ENCODE measurements at places on chromosomes 16 and 17.

DNA sequence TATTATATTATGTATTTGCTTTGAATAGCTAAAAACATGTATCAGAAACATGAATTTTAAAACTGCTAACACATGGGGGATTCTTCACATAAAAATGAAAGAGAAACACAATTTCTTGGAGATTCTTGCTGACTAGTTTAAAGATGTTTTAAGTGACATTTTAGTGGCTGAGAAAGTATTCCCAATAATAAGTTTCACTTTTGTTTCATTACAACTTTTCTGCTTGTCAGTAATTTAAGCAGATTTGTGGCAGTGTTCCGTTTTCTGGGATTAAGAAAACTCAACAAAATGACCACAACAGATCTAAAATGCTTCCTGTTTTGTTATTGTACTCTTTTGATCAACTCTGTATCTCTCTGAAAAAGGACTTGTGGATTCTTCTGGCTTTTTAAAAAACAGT, 75.9 kb downstream of the NLK start:
- peak; percentile 50 for DNase-seq

DNA sequence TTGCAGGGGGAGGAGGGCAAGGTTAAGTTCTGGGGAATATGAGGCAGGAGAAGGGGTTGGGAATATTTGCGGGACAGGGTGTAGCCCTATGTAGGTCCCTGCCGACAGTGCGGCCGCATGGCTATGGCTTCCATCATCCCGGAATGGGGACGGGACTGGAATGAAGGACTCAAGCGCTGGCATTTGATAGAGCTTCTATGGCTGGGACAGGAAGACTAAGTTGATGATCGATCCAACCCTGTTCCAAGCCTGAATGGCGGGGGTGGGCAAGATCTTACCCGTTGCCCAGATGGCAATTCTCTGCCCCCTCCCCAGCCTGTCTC, 47.1 kb downstream of the SRCIN1 start:
- DNase-seq = no peak

GRCh38 chr16:85485379-85485778, 127.7 kb upstream of the GSE1 start:
- no peak for DNase-seq

GRCh38 chr17:8337802-8338752, 1.6 kb upstream of the ODF4 start:
- DNase-seq = peak; percentile 81

DNA sequence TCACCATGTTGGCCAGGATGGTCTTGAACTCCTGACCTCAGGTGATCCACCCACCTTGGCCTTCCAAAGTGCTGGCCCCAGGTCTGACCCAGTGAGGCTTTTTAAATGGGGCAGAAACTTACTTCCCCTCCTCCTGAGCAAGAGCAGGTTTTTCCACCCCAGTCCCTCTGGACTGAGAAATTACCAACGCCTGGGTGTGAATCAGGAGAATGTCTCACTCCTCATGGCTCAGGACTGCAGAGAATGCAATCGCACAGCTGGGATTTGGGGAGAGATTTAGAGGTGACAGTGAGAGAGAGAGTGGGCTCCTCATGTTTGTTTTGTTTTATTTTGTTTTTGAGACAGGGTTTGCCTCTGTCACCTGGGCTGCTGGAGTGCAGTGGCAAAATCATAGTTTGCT, 203.6 kb downstream of the RAB11FIP4 start:
- DNase-seq = no peak

GRCh38 chr17:35761601-35762000, 914 bp downstream of the C17orf50 start:
- DNase-seq = no peak

GRCh38 chr17:65495122-65496055, 66.1 kb downstream of the AXIN2 start:
- peak; percentile 2 for DNase-seq

- DNase-seq = no peak
These were observed 14.1 kb downstream of the UTS2R start for GRCh38 chr17:82385559-82386254.

- no peak for DNase-seq
These were observed 471.4 kb upstream of the RBFOX1 start for GRCh38 chr16:6861135-6861814.

GRCh38 chr16:66572356-66572755, 6.1 kb downstream of the CMTM1 start:
- DNase-seq = peak; percentile 37

- no peak for DNase-seq
These were observed 44.4 kb upstream of the ATP2A3 start for GRCh38 chr17:4008441-4009185.

- no peak for DNase-seq
These were observed 7.6 kb downstream of the PITPNM3 start for GRCh38 chr17:6548578-6549330.

DNA sequence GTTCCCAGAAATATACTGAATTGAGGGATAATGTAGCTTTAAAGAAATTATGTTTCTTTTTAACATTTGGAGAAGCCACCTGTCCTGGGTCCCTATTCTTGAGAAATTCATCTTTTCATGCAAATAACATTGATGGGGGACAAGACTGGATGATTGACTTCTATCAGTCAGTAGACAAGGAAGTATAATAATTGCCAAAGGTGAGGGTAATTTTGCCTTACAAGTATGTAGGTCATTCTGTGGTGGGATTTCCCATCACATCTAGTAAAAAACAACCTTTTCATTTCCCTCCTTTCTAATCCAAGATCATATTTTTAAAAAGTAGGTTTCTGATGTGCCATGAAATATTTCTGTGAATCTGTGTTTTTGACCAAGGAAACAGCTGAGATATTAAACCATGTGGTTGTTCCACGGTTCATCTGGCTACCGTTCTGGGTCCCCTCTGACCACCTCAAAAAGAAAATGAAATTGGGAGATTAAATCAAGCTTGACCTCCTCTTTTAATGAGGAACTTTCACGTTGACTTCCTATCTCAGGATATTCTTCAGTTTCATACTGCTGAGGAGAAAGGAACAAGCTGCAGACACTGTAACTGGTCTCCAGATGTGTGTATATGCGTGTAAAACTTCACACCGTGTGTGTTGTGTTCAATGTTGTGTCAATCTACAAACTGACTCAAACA, 138.6 kb downstream of the MAP2K6 start:
- DNase-seq = no peak

GRCh38 chr16:53515259-53515658, 12.2 kb upstream of the AKTIP start:
- DNase-seq = no peak

DNA sequence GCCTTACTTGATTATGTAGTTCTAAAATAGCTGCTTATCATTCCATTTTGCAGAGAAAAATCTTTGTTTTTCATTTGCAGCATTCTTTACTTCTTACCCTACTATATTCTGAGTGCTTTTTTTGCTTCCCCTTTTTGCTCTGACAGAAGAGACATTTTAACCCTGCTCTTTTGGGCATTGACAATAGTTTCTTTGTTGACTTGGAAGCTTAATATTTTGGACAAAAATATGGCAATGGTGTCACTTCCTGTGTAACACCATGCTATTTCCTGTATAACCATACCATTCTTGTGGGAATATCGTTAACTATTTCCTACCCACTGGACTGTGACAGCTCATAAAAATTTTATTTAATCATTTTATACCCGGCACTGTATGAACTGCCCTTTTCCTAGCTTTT, 747.1 kb downstream of the CDH8 start:
- no peak for DNase-seq

DNA sequence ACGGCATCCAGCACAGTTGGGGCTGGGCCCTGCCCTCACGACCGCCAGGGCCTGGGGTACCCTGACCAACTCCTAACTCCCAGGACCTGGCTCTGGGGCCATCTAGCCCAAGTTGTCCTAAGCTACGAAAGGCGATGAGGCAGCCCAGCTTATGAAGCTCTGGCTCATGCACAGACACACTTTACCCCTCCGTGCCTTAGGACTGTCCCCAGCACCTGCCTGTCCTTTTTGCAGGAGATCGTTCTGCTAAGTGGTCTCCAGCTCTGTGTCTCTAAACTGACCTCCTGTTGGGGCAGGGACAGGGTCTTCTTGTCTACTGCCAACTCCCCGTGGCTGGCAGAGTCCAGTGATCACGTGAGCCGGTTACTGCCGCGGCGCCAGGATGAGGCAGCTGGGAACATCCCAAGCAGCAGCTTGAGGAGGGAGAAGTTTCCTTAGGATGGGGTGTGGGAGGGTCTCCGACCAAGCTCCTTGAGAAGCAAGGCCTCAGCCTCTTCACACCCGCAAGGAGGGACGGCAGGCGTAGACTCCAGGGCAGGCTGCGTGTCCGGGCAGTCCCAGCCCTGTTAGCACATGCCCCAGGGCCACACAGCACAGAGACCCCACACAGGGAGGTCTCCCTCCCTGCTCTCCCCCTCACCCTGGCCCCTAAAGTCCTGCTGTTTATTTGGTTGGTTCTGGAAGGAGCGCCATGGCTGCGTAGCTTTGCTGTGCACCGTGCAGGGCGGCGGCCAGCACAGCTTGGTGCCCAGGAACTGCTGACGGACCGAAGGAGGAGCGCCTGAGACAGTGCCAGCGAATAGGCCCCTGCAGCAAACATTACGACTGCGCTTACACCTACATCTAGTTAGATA, 16.4 kb upstream of the METRNL start:
- no peak for DNase-seq

All from common myeloid progenitor, CD34-positive (primary cell).